ENCODE measurements at places on chromosomes 16 and 17.

GRCh38 chr16:14131774-14132695, 60.9 kb downstream of the MRTFB start:
- DNase-seq = no peak

GRCh38 chr17:75783803-75784472, 668 bp upstream of the UNK start:
- no peak for DNase-seq

DNA sequence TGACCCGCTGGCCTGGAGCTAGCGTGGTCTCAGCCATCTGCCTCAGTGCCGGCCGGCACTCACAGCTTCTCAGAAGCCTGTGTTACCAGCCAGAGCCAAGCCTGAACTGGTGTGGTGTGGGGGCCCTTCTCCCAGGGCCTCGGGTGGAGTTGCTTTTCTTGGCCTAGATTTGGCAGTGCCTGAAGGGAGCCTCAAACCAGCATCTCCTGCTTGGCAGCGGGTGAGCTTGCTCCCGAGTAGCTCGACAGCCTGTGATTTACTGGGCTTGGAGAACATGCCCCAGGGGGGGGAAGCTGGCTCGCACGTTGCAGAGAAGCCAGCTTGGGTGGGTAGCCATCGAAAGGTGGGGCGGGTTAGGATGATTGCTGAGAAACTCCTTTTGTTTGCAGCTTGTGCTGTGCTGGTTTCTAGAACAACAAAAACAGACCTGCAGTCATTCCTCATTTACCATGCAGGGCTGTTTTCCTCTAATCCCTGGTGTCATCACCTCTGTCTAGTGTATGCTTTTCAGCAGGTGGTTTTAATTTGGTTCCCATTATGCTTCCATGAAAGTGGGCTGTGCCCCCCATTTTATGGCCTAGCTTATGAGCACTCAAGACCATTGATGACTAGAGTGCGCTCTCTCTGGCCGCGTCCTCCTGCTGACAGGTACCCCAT, 42.2 kb downstream of the TBCD start:
- no peak for DNase-seq

DNA sequence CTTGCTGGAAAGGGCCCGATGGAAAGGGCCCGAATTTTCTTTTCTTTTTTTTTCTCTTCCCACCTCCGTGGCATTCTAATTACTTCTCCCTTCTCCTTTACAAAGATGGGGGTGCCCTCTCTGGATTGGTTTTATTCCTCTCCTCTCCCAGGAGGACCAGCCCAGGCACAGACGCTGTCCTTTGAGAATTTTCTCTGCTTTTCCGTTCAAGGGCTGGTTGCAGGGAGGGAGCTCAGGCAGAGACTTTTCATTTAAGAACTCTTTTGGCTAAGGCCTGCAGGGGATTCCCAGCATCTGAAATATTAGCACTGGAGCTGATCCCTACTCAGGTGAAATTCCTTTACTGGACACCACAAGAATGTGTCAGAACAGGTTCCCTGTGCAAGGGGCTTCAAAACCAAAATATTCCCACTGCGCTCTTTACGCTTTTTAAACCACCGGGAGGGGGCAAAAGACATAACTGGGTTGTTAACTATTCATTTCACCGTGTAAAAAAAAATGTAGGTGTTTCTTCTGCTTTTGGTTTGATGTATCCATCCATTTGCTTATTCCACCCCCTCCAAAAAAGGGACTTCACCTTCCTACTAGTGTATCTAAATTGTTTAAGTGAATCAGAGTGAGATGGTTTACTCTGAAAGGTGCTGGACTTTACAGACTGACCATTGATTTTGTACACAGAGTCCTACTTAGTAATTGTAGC, 1.4 kb downstream of the NFAT5 start:
- no peak for DNase-seq

DNA sequence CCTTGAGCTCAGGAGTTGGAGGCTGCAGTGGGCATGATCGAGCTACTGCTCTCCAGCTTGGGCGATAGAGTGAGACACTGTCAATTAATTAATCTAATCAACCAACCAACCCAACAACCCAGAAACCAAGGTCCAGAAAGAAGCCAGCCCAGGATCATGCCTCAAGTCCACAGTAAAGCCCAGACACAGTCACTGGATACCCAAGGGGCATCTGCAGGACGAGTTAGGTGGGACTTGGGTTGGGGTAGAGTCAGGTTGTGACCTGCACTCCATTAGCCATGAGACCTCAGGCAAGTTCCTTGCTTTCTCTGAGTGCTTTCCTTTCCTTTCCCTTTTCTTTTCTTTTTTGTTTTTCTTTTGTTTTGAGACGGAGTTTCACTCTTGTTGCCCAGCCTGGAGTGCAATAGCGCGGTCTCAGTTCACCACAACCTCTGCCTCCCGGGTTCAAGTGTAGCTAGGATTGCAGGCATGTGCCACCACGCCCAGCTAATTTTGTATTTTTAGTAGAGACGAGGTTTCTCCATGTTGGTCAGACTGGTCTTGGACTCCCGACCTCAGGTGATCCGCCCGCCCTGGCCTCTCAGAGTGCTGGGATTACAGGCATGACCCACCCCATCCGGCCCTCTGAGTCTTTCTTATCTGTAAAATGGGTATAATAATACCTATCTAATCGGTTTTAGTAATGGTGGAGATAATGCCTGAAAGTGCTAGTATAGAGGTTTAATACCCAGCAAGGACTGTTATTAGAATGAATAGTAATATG, 3.5 kb upstream of the HSD17B1 start:
- no peak for DNase-seq

- DNase-seq = no peak
These were observed 72.3 kb downstream of the SEC14L1 start for GRCh38 chr17:77212833-77213777.

Measured in activated gamma-delta T cell treated with Interleukin-2 at 50 U/mL for 16 hours (primary cell).